ENCODE measurements at places on chromosomes 16 and 17. TPM values are rescaled to one million over a fixed set of nuclear protein-coding genes. Genes with fewer than 3 reads are reported as not detected.
A peak's percentile ranks its signal among the peaks of the same experiment; 100 is the strongest.

The CTF1 gene
- 4.7 TPM for total RNA-seq

The ZC3H18 gene
- 21.2 TPM for total RNA-seq

The C16orf92 gene
- not detected for total RNA-seq

The FN3K gene
- total RNA-seq, result 21.0 TPM

The MYOCD gene
- total RNA-seq, result 6.1 TPM

The CRISPLD2 gene
- 136 TPM for total RNA-seq

GRCh38 chr16:84194470-84195200, 3.7 kb downstream of the ADAD2 start:
- DNase-seq, result no peak

GRCh38 chr17:79933863-79934652, 94.8 kb upstream of the CBX4 start:
- DNase-seq, result no peak

GRCh38 chr16:31009894-31010584, 399 bp downstream of the STX1B start:
- no peak for DNase-seq

DNA sequence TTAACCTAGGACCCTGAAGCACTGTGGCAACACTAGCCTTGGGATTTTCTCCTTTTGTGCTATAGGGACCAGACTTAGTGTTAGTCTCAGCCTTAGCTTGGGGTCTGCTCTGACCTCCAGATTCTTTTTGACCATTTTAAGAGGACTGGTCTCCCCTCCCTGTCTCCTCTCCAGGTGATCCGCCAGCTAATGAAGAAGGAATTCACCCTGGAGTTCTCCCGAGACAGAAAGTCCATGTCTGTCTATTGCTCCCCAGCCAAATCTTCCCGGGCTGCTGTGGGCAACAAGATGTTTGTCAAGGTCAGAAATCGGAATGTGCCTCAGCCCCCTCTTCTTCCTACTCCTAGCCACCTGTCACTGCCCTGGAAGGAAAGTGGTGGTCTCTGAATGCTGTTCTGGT, 19.5 kb downstream of the ATP2A1 start:
- DNase-seq, result no peak

- peak; percentile 67 for DNase-seq
Measured at GRCh38 chr16:8931859-8932258, 31.8 kb downstream of the USP7 start.

DNA sequence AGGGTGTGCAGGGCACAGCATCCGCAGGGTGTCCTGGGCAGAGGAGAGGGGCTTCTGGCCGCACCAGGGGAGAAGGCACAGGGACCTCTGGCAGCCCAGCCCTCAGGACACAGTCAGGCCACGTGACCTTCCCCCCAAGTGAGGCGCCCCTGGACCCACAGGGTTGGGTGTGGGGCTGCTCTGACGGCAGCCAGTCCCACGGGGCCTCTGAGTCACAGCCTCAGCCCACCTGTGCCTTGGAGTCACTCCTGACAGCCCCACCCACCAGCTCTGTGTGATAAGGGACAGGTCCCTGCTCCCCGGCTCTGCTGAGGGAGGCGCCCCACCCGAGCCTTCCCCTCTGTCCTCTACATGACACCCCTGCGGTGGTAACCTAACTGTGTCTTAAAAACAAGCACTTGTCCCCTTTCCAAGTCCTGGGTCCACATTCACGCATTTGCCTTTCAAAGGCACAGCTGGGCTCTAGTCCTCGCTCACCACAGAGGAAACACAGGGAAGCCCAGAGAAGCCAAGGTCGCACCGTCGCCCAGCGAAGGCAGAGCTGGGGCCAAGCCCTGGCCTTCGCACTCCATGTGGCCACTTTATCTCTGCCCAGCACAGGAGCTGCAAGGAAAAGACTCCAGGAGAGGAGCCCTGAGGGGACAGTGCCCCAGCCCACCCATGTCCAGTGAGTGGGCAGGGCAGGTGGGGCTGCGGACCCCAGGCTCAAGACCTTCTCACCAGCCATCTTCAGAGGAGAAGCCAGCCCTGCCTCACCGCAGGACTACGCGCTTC, 5.1 kb upstream of the NPTX1 start:
- DNase-seq, result no peak

GRCh38 chr16:79186196-79186595, 414.3 kb downstream of the MAF start:
- peak; percentile 37 for DNase-seq

DNA sequence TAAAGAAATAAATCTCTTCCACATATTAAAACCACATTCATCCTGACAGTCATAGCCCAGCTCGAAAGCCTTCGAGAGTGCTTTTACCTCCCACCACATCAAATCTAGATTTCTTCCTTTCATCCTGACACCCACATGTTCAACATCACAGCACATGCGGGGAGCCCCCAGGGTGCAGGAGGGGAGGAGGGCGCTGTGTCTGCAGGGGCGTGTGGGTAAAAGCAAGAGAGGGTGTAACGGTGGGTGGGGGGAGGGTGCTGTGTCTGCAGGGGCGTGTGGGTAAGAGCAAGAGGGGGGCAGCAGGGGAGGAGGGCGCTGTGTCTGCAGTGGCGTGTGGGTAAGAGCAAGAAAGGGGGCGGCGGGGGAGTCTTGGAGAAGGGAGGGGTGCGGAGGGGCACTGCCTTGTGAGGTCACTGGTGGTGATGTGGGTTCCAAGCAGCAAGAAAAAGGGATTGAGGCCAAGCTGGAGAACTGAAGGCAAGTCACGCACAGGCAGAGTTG, 34.7 kb downstream of the ADCY9 start:
- DNase-seq, result peak; percentile 38

DNA sequence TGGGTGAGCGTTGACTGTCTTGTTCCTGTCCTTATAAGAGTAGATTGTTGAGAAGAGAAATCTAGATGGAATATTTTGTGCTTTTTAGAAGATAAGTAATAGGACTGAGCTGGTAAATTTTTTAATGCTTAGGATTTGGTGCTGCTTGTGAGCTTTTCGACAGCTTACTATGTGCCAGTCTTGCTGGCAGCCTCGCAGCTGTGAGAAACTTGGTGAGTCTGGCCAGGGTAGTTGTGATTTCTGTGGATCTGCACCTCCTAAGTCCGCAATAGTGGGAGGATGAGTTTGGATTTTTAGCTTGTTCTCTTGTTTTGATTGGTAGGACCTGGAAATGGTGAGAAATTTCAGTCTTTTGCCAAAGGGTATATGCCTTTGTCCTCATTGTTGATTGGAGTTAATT, 3.6 kb downstream of the SOCS7 start:
- DNase-seq, result no peak

- DNase-seq, result no peak
Measured at GRCh38 chr16:82510789-82511305, 115.9 kb upstream of the CDH13 start.

DNA sequence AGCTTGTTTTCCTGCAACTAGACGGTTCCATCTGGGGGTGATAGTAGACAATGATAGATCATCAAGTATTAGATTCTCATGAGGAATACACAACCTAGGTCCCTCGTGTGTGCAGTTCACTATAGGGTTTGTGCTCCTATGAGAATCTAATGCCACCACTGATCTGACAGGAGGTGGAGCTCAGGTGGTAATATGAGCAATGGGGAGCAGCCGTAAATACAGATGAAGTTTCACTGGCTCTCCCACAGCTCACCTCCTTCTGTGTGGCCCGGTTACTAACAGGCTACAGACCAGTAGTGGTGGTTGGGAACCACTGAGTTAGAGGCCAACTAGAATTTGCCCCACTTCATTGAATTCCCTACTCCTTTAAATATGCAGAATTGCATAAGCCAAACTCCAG, 147.5 kb upstream of the HSBP1 start:
- no peak for DNase-seq

DNA sequence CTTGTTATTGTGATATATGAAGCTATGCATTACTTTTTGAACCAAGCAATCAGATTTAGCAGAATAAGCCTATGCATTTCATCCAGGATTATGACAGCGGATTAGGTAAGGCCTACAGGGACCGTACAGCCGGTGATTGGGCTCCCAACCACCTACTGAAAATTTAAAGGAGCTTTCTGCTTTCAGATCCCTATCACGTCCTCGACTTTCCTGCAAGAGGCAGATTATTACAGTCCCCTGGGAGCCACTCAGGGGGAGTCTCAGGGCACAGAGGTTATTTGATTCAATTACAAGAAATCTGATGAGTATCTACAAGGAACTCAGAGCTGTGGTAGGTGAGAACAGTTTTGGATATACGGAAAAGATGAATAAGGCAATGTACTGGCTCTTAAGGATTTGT, 80.7 kb downstream of the HS3ST3B1 start:
- no peak for DNase-seq

DNA sequence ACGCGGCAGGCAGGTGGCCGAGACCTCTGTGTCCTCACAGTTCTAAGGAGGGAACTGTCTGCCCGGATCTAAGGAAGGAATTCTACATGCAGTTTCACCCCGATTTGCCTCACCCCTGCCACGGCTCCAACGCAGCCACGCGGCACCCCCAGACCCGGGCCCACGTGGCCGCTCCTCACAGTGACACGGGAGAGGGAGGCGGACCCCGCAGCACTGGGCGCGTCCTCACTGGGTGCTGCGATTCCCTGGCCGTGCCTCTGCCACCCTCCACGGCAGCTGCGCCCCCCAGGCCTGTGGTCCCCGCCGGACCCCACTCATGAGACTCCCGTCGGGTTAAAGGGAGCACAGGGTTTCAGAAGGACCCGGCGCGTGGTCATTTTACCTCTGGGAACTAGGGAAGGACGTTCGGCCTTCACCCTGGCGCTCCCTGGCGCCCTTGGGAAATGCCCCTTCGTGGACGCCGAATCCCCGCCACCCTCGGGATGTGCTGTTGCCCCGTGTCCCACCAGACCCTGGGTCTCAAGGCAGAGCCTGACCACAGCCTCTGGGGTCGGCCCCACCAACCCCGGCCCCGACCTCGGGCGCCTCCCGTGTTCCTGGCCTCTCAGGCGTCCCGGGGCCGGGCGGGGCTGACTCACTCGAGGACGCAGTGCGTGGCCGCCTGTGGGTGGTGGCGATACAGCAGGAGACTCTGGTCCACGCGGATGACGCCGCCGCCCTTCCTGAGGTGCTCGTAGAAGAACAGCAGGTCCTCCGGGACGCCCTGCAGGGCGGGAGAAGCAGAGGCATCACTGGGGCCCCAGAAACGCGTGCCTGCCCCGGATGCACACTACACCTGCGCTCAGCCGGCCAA, 118.8 kb upstream of the METRNL start:
- DNase-seq, result no peak

DNA sequence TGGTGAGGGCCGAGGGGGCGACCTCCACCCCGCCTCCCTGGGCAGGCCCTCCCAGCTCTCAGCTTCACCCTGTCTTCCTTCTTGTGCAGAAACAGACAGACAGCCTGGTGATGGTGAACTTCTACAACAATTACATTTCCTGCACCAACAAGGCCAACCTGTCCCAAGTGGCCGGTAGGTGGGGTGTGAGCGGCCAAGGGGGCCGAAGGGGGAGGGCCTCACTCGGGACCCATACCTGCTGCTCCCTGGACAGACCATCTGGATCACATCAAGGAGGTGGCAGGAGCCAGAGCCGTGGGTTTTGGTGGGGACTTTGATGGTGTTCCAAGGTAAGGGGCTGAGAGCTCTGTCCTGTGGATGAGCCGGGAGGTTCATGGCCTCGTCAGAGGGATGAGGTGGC, 20.1 kb downstream of the CHMP1A start:
- DNase-seq, result no peak

- DNase-seq, result no peak
Measured at GRCh38 chr16:2596747-2597559, 59.1 kb downstream of the PDPK1 start.

GRCh38 chr16:49701065-49701685, 154.7 kb downstream of the ZNF423 start:
- no peak for DNase-seq

GRCh38 chr17:63816669-63817068, 10.6 kb upstream of the PSMC5 start:
- DNase-seq, result no peak

Measured in lung (tissue), 17 donors.